Parietal lobe (tissue), 2 donors: ENCODE measurements at places on chromosomes 6 and 20. TPM values are rescaled to one million over a fixed set of nuclear protein-coding genes. Genes with fewer than 3 reads are reported as not detected.

Gene CGA
- not detected for total RNA-seq

Gene CDK5RAP1
- total RNA-seq = 39.8 TPM

Gene SSTR4
- not detected for total RNA-seq

Gene SNX14
- 190 TPM for total RNA-seq

Gene PDE7B
- total RNA-seq = 6.6 TPM

Gene OXT
- total RNA-seq = not detected

Gene DAAM2
- total RNA-seq = 14.1 TPM

Gene DOK5
- total RNA-seq = 259 TPM

Gene C6orf120
- total RNA-seq = 23.2 TPM

Gene KIAA0408
- 120 TPM for total RNA-seq

Gene DSTN
- total RNA-seq = 198 TPM

Gene LINC00237
- 2.8 TPM for total RNA-seq

Gene CCN6
- total RNA-seq = not detected

Gene JPH2
- total RNA-seq = not detected

Gene SAMD5
- total RNA-seq = 22.5 TPM

Gene SNX5
- 104 TPM for total RNA-seq

Gene HRH3
- 0.31 TPM for total RNA-seq

Gene SPATA2
- 4.1 TPM for total RNA-seq

Gene PAK5
- total RNA-seq = 67.0 TPM

Gene HFE
- total RNA-seq = 0.31 TPM

Gene TMEM244
- total RNA-seq = not detected

Gene NFATC2
- total RNA-seq = 0.63 TPM
